ENCODE measurements at places on chromosomes 16 and 17.

GRCh38 chr16:54360681-54361080, 74.1 kb upstream of the IRX3 start:
- no peak for DNase-seq

GRCh38 chr16:89826531-89827382, 1.5 kb upstream of the SPIRE2 start:
- no peak for DNase-seq

- DNase-seq = no peak
Measured at GRCh38 chr16:81636298-81636993, 142.6 kb upstream of the PLCG2 start.

- no peak for DNase-seq
Measured at GRCh38 chr17:83080579-83080857, 1.1 kb downstream of the METRNL start.

- DNase-seq = peak; percentile 38
Measured at GRCh38 chr17:35486920-35487732, 38.6 kb upstream of the SLFN13 start.

- DNase-seq = peak; percentile 11
Measured at GRCh38 chr17:62109378-62109902, 44.4 kb upstream of the MED13 start.

DNA sequence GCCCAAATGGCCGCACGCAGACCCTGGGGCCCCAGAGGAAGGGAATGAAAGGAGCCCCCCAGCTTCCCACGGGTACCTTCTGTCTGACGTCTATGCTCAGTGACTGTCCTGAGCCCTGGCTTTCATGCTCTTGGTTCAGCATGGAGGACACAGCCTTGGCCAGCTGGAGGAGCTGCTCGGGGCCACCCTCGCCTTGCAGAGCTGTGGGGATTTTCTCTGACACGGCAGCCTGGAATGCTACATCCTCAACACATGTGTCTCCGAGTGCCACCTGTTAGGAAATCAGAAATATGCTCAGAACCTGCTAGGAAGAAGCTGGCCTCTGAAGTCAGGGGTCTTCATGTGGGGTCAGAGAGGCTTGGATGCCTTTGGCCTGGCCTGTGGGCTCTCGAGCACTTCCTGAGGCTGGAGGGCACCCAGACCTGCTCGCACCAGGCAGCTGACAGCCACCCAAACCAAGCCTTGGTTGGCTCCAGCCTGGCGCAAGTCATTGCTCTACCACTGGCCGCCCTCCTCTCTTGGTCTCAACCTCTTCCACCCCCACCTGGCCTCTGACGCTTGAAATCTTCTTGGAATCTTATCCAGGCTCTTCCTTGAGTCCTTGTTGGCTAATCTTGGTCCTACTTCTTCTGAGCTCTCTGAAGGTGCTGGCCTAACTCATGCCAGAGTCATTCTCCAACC, 63.7 kb upstream of the BCO1 start:
- DNase-seq = no peak

Measured in retina (tissue), 1 donor.